T-helper 1 cell (primary cell): ENCODE measurements at places on chromosomes 6 and 20.

GRCh38 chr6:77105091-77105490, 358.2 kb downstream of the HTR1B start:
- no peak for DNase-seq

GRCh38 chr6:52420668-52421358, 671 bp downstream of the EFHC1 start:
- DNase-seq, result no peak

GRCh38 chr6:142870787-142871415, 74.1 kb downstream of the HIVEP2 start:
- no peak for DNase-seq

- no peak for DNase-seq
Observed at GRCh38 chr20:34091637-34092200, 20.3 kb downstream of the EIF2S2 start.

DNA sequence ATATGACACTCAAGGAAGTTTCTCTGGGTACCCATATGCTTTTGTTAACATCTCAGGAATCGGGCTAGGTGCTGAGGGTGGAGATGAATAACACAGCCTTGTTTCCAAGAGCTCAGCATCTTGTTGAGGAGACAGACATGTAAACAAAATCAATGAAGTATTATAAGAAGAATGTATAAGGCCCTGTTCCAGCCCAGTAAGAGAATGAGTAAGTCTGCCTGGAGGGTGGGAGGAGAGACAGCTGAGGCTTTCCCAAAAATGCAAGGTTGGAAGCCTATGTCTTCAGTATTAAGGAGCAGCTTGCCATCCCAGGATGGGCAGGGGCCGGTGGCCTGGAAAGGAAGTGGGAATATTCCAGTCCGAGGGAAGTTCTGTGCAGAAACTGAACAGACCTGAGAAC, 615.3 kb upstream of the BTBD3 start:
- DNase-seq, result no peak

DNA sequence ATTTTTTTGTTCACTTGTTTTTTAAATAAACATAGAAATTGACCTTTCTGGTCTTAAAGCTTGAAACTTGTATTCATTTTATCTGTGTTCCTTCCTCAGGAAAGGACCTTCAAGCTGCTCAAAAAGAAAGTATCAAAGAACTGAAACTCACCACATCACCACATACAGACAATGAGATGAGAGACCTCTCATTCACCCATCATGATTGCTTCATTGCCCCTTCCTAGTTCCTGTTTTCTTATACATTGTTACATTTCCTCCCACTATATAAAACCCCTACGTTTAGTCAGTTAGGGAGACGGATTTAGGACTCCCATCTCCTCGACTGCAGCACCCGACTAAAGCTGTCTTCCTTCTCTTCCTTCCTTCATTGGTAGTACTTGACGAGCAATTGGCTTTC, 180.5 kb upstream of the OPRM1 start:
- DNase-seq, result no peak

- no peak for DNase-seq
Observed at GRCh38 chr6:336159-337114, 44.1 kb downstream of the DUSP22 start.

GRCh38 chr6:168708526-168708925, 267.5 kb downstream of the SMOC2 start:
- no peak for DNase-seq

- DNase-seq, result peak; percentile 66
Observed at GRCh38 chr6:26234421-26235301, 130.3 kb upstream of the BTN3A2 start.

- DNase-seq, result no peak
Observed at GRCh38 chr6:44264154-44265006, 971 bp downstream of the NFKBIE start.

DNA sequence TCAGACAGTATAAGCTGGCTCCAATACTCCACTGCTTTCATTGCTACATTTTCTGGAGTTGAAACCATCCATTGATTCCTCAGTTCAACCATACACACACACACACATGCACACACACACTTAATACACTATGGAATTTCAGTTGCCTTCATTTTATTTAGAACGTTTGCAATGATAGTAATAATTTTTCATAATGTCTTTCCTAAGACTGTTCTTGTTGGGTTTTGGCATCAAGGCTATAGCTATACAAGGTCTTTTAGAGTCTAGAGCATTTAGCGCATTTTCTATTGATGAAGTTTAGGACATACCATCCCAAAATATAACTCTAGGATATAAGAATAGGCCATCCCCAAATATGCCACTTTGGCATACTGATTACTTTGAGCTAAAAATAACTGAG, 15.5 kb upstream of the TPD52L1 start:
- DNase-seq, result no peak

- DNase-seq, result no peak
Observed at GRCh38 chr20:17928633-17929311, 39.8 kb downstream of the SNX5 start.

GRCh38 chr6:169085466-169085865, 168.2 kb downstream of the THBS2 start:
- no peak for DNase-seq

DNA sequence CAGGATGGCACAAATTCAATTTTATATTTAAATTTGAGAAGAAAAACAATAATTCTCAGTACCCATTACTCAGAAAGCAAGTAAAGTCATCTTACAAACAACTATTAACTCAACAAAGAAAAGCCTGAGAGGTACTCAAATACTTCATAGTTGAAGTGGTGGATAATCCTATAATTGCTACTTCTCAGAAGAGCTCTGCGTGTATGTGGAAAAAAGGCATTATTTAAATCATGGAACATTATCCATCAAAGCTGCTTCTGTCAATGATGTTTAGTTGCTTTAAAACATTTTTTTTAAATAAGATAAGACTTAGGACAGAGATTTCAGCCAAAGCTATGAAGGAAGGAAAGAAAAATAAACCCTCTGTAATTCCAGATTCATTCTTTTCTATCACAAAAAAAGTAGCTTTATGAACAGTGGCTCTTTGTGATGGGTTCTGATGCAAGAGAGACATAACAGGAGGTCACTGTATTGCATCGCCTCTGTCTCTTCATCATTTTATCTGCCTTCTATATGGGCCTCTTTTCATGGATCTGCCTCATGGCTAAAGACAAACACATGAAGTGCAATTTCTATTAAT, 367.9 kb upstream of the SLC35B3 start:
- DNase-seq, result no peak

DNA sequence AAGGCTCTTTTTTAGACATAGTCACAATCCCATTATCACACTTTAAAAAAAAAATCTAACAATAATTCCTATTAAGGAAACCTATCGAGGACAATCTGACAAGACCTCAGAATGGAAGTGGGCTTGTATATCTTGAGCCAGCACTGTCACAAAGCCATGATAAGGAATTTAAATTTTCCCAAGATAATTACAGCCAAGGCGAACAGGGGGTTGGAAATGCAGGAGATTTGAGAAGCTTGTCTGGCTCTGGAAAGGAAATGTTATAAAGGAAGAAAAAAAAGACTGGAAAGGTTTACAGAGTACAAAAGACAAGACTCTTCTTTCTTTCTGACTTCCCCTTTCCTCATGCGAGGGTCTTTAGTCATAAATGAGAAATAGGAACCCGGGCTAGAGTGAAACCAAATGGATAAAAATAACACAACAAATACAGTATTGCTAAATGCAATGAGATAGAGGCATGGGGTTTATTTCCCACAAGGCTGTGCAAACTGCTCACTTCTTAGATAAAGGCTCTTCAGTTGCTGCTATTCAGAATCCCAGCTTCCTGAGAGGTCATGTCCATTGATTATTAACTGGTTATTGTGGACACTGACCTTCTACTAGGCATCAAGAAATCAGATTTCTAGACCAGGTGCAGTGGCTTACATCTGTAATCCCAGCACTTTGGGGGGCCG, 13.4 kb upstream of the GHRH start:
- no peak for DNase-seq

DNA sequence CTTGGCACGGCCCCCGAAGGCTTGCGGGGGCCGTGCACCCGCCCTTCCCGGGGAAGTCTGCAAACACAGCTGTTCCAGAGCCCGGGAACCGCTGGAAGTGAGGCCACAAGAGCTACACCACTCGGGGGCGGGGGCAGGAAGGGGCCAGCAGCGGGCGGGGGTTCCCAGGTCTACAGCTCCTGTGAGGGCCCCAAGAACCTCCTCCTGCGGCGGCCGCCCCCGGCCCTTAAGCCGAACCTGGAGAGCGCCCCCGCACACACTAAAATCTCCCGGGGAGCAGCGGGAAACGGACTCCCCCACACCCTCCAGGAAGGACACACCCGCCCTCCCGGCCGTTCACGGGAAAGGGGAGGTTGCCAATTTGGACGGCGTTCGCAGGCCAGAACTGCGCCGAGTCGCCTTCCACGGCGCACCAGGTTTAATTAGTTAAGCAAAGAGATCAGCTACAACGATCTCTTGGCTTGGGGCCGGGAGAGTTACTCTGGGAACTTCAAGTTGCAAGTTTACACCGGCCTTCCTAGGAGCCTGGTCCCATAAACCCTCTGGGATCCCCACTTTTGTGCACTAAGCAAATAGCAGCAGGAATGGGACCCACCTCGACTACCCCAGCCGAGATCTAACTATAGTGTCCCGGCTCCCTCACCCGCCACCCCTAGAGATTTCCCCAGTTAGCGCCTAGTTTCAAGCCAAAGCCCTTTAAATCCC, 1.7 kb downstream of the JAG1 start:
- DNase-seq, result no peak

- DNase-seq, result no peak
Observed at GRCh38 chr20:49656304-49656703, 57.4 kb downstream of the B4GALT5 start.

DNA sequence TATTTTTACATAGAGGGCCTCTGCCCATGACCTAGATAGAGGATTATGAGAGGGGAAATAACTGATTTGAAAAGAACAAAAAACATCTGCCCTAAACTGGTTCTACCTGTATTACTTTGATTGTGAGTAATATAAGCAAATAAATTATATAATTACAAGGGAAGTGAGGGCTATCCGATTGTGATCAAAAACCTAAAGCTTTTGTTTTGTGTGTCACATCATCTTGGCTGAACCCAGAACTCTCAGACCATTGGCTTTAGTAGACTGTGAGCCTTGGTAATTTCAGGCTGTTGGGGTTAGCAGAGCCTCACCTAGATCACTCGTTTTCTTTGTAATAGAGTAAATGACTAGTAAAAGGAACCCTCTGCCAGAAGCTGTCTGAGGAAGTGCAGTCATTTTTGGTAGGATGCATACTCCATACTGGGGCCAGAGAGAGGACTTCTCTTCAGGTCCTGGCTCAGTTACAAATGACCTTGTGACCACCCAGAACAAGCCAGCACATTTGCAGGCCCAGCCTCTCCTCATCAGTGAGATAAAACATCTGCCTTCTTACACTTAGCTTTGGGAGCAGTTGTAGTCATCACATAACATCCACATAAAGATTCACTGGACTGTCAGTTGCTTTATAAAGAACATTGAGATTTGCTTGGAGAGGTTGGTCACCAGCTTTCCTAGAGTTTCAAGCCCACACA, 13.5 kb downstream of the STK35 start:
- DNase-seq, result no peak

DNA sequence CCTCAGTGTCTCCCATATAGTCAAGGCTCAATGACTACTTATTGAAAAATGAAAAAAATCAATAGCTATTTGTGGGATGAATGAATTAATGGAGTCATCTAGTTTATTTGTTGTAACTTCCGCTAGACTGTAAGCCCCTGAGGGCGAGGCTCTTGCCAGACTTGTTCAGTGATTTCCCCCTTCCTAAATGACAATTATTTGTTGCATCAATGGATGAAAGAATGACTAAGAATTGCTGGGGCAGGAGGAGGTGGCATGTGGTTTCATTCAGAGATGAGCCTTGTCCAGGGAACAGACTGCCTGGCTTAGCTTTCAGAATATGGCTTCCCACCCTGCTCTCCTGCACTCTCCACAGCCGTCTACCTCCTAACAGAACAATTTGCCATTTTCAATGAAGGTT, 1.1 kb upstream of the PRELID3B start:
- no peak for DNase-seq

GRCh38 chr20:30168025-30168799, 1089.3 kb upstream of the DEFB115 start:
- peak; percentile 37 for DNase-seq

GRCh38 chr6:30450909-30451841, 38.1 kb upstream of the HLA-E start:
- peak; percentile 50 for DNase-seq

- DNase-seq, result no peak
Observed at GRCh38 chr6:134962421-134962820, 12.5 kb upstream of the ALDH8A1 start.

GRCh38 chr6:46821458-46821881, 28.3 kb downstream of the MEP1A start:
- no peak for DNase-seq

DNA sequence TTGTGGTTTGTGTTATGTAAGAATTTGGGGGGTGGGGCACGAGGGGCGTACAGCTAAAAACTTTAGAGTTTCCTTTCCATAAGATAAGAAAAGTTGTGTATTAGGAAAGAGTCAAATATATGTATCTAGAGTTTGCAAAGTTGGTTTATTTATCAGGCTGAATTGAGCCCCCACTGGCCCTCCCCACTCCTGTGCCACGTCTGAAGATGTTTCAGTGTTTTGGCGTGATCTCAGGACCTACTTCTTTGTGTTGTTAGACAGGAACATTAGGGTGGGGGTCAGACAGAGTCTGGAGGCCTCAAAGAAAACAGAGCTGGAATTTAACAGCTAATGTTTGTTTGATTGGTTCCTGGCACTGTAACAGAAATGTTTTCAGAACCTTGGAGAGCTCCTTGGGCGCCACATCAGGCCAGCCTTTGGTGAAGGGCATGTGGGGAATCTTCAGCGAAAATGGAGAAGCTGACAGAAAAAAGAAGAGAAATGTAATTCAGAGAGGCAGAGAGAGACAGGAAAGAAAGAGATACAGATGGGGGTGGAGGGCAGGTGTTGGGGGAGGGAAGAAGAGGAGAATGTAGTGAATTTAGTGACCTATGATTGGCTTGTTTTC, 674 bp downstream of the NRSN1 start:
- DNase-seq, result peak; percentile 5

- no peak for DNase-seq
Observed at GRCh38 chr6:12899046-12899833, 182.7 kb downstream of the PHACTR1 start.
